ENCODE measurements at places on chromosomes 12 and 14.

GRCh38 chr14:86838363-86838762 is 1154.6 kb downstream of the GALC start:
- DNase-seq = no peak

- peak; percentile 62 for DNase-seq
Observed at GRCh38 chr14:89417465-89418225, 612 bp upstream of the FOXN3 start.

DNA sequence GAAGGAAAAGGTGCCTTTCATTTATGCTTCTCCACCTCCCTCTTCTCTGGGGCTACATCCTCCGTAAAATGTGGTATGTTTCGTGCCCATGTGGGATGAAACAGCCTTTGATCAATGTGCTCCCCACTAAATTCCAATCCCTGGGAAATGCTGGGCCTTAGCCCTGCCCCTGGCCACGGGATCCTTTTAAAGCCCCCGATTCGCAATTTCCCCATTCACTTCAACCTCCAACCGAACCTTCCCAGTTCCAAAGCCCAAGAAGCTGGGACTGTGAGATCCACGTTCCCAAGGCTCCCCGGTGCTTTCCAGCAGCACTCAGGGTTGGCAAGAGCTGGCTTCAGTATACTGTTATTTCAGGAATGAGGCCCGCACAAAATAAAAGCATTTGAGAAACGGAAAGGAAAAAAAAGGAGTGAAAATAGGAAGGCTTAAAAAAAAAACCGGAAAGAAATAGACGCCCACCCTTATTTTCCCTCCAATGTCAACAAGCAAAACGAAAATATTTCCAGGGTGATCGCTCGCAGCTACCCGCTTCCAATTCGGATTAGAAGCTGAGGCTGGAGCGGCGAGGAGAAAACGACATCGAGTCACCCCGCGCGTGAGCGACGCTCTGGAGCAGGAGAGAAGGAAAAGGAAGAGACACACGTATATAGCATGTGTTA is 1.3 kb upstream of the FOXG1 start:
- DNase-seq = no peak

GRCh38 chr12:121334513-121335343 is 17.5 kb downstream of the ANAPC5 start:
- no peak for DNase-seq

All from left cardiac atrium (tissue), 4 donors.